ENCODE measurements at places on chromosomes 3 and 15.
A peak's percentile ranks its signal among the peaks of the same experiment; 100 is the strongest.

GRCh38 chr3:194344012-194344411, 7.1 kb downstream of the CPN2 start:
- no peak overlapping the region for H3K4me3 ChIP-seq
- no peak for DNase-seq
- no peak overlapping the region for H3K27ac ChIP-seq
- no peaks in the 10 kb centered on the region for H3K4me1 ChIP-seq
- H3K27me3 ChIP-seq, result peaks cover 12% of the 10 kb centered on the region
- no peaks in the 10 kb centered on the region for H3K36me3 ChIP-seq

DNA sequence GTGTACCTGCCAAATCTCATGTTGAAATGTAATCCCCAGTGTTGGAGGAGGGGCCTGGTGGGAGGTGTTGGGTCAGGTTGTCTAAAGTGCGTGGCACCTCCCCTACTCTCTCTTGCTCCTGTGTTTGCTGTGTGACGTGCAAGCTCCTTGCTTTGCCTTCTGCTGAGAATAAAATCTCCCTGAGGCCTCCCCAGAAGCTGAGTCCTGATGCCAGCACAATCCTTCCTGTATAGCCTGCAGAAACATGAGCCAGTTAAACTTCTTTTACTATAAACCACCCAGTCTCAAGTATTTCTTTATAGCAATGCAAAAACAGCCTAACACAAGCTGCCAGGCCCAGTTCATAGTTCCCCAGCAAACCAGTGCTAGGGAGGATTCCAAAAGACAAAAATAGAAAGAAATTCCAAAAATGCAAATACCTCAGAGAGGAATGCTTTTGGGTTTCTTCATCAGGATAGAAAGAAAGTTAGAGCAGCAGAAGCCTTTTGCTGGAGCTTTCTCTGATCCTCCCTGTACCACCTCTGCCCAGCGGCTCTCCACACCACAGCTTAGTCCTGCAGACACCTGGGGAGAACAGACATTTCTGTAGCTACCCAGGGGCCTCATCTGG, 25.9 kb upstream of the CDV3 start:
- no peaks in the 10 kb centered on the region for H3K27me3 ChIP-seq
- DNase-seq, result no peak
- H3K4me3 ChIP-seq, result no peak overlapping the region
- H3K36me3 ChIP-seq, result no peaks in the 10 kb centered on the region
- no peak overlapping the region for H3K27ac ChIP-seq

DNA sequence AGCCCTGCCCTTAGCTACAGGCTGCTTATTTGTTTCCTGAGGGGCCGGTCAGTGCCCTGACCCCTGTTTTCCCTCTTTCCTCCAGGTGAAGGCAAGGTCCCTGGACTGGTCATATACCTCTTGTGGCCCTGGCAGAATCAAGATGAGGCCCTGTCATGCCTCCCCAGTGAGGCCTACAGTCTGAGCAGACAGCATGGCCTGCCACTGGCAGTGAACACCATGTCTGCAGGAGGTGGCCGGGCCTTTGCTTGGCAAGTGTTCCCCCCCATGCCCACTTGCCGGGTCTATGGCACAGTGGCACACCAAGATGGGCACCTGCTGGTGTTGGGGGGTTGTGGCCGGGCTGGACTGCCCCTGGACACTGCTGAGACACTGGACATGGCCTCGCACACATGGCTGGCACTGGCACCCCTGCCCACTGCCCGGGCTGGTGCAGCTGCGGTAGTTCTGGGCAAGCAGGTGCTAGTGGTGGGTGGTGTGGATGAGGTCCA, 1.2 kb downstream of the KLHDC8B start:
- H3K4me1 ChIP-seq, result peaks cover 11% of the 10 kb centered on the region
- no peaks in the 10 kb centered on the region for H3K27me3 ChIP-seq
- H3K27ac ChIP-seq, result no peak overlapping the region
- H3K36me3 ChIP-seq, result peaks cover 6% of the 10 kb centered on the region
- no peak overlapping the region for H3K4me3 ChIP-seq

DNA sequence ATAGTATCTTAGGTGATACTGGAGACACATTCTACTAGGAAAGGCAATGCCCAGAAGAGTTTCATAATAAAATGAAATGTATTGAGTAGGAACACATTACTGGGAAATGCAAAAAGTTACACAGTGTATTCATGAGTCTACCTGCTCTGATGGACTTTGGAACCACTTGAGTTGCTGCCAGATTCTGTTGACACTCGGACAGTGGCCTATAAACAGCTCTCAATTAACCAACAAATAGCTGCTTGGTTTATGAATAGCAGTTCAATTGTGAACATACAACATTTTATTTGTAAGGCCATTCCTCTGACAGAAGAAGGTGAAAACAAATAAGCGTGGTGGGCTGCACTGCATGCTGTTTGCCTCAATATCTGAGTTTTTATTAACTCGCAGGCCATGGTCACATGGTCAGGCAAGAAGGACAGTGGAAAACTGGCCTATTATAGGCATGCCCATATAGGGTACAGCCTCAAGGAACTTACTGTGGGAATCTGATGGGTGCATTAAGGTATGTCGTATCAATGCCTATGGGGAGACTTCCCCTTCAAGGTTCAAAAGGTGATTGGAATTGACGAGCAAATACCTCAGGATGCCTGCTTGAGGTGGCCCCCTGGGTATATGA, 66.2 kb downstream of the C3orf80 start:
- H3K4me3 ChIP-seq, result no peak overlapping the region
- no peaks in the 10 kb centered on the region for H3K27me3 ChIP-seq
- H3K4me1 ChIP-seq, result no peaks in the 10 kb centered on the region
- H3K36me3 ChIP-seq, result no peaks in the 10 kb centered on the region
- DNase-seq, result no peak
- H3K27ac ChIP-seq, result no peak overlapping the region

DNA sequence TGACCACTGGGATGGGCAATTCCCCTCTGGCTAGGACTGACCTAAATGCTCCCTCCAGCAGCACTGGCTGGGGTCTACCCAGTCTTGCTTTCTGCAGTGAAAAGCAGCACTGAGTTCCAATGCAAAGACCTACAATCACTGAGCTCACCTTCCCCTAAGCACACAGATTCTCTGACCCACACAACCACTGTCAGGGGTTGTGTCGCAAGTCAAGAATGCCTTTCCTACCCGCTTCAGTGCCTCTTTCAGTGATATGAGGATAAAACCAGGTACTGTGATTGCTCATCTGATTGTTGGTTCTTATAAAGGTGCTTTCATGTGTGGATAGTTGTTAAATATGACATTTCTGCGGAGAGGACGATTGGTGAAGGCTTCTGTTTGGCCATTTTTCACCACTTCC, 345.6 kb downstream of the GAP43 start:
- H3K36me3 ChIP-seq, result no peaks in the 10 kb centered on the region
- no peak overlapping the region for H3K4me3 ChIP-seq

DNA sequence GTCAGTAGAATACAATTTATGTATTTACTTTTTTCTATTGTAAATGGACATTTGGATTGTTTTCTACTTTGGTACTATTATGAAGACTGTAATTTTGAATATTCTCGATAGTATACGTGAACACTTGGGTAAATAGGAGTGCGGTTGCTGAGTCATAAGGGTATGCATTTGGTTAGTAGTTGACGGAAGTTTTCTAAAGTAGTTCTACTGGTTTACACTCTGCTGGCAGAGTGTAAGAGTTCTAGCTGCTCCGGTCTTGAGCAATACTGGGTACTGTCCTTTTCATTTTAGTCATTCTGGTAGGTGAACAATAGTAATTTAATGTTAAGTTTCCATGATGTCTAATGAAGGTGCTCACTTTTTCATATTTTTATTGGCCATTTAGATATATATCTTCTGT, 70.0 kb downstream of the MEF2A start:
- H3K4me1 ChIP-seq, result peaks cover 10% of the 10 kb centered on the region
- H3K27me3 ChIP-seq, result no peaks in the 10 kb centered on the region
- no peak for DNase-seq
- H3K4me3 ChIP-seq, result no peak overlapping the region

GRCh38 chr15:55250392-55250791, 39.2 kb downstream of the RAB27A start:
- H3K36me3 ChIP-seq, result no peaks in the 10 kb centered on the region
- H3K4me1 ChIP-seq, result peaks cover 9% of the 10 kb centered on the region
- H3K27ac ChIP-seq, result peak overlapping the region; percentile 59
- no peak for DNase-seq

All from keratinocyte (primary cell).